ENCODE measurements at places on chromosomes 16 and 17.

GRCh38 chr16:89108416-89108815 is 14.8 kb downstream of the ACSF3 start:
- DNase-seq = no peak

DNA sequence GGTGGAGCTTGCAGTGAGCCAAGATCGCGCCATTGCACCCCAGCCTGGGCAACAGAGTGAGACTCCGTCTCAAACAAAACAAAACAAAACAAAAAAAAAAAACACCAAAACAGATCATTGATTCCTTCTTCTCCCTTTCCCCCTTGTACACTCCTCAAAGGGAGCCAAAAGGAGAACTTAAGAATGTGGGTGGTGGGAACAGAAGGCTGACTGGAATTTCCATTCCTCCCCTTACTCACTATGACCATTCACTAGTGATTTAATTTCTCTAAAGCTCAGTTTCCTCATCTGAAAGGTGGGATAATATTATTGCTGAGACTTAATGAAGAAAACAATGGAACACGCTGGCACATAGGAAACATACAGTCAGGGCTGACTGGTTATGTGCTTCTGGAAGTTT is 17.1 kb upstream of the HNF1B start:
- DNase-seq = no peak

DNA sequence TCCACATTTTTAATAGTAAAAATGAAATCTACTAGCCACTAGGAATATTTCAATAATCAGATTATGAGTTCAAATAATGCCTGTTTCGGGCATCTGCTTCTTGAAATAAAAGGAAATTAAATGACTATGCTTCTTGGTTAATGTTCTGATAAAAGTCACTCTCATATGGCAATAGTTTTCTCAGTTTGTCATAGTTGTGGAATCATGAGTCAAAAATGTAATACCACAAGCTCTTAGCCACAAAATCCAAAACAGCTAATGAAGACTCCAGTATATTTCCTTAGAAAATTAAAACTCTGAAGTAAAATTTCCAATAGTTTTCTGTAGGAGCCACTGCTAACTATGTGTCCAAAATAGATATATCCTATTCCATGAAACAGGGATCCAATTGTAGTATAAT is 676.3 kb upstream of the CDH8 start:
- no peak for DNase-seq

- DNase-seq = no peak
These were observed 43.7 kb downstream of the GOSR1 start for GRCh38 chr17:30520882-30521281.

- no peak for DNase-seq
These were observed 702 bp downstream of the PHF23 start for GRCh38 chr17:7238420-7239090.

DNA sequence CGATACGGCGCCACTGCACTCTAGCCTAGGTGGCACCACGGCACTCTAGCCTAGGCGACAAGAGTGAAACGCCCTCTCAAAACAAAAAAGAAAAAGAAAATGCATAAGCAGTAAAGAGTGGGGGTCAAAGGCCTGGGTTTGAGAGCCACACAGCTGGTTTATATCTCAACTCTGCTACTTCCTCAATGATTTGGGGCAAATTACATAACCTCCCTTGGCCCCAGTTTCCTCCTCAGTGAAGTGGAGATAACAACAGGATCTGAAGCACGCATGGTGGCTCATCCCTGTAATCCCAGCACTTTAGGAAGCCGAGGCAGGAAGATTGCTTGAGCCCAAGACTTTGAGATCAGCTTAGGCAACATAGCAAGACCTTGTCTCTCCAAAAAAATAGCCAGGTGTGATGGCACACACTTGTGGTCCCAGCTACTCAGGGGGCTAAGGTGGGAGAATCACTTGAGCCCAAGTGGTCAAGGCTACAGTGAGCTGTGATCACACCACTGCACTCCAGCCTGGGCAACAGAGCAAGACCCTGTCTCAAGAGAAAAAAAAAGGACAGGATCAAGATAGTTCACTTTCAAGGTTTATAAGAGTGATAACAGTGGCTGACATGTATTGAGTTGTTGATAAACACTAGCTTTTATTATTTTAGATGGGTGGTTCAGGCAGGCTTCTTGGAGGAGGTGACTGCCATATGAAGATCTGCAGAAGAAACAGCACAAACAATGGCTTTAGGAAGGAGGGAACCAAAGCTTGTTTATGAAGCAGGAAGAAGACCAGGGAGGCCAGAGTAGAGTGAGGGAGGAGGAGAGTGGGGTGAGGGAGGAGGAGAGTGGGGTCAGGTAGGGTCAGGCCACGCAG is 8.5 kb upstream of the COG1 start:
- DNase-seq = no peak

DNA sequence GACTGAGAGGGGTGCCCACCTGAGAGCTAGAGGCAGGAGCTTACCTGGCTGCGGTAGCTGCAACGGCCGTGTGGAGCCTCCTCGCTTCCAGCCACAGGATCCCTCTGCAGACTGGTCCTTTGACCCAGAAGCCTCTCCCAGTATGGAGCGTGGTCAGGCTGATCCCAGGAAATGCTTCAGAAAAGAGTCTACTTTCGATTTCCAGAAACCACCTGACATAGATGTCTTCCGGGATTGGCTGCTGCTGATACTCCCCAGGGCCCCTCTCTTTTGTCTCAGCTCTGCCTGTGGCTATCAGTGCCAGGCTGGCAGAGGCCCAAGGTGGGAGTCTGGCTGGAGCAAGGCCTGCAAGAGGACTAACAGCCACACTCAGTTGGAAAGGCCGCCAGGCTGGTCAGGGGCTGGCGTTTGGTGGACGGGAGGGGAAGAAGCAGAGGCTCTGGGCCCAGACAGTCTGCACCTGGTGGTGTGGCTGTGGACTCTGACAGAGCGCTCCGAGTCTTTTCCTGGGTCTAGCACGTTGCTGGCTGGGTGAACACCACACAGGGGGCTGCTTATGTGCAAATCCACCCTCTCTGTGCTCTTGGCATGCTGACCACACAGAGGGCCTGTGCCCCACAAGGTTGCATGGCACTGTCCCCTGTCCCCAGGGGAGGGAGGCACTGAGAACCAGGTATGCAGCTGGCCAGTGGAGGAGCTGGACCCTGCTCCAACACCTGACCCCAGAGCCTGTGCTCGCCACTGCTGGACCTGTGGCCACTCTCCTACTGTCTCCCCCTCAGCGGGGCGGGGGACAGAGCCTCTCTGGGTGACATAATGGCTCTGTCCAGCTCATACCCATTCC is at the start of gene LGALS3BP:
Gene LGALS3BP, minus strand, starts transcription at position 144 of the 844 bp plus-strand sequence. CDS start 2,732 bp downstream, outside the sequence.
- DNase-seq = no peak

DNA sequence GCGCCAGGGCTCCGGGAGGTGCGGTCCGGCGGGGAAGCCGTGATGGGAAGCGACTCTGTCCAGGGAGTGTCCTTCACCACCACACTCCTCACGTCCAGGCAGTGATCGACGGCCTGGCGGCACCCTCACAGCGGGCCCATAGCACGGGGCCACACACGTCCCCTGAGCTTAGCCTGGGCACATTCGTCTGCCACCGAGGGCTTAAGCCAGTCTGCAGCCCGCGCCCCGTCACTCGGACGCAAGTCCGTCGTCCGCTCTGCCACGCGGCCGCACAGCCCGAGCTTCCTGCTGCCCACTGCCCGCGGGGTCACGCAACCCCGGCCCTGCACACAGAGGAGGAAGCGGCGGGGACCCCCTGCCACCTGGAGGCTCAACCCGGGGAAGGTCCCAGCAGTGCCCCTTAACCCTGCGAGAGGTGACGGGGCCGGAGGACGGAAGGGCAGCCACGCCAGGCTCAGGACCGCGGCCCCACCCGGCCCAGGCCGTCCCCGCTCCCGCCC is 3.0 kb upstream of the TBX2 start:
- DNase-seq = no peak

DNA sequence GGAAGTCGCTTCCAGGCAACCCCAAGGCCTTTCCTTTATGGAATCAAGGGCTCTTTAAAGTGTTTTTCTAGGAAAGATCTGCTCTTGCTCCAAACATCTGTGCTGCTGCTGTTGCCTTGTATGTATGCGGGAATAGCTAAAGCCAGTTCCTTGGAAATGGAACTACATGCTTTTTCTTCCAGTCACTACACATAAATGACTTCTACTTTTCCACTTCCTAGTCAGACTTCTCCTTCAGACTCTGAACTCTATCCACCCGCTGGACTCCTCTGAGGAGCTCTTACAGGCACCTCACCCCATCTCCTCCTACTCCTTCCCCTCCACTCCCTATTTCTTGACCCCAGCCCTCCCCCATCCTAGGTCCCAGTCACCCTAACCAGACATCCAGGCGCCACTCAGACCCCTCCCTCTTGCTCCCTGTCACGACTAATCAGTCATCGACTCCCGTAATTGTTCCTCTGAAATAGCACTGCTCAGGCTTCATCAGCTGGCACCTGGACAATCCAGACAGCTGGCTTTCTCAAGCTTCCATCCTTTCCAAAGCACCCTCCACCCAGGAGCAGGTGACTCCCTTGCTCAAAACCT is 15.0 kb upstream of the PEMT start:
- no peak for DNase-seq

GRCh38 chr16:73052576-73052975 is 4.6 kb upstream of the ZFHX3 start:
- no peak for DNase-seq

- DNase-seq = no peak
These were observed 1.7 kb upstream of the AARS1 start for GRCh38 chr16:70290949-70291519.

- no peak for DNase-seq
These were observed 12.5 kb downstream of the ERN2 start for GRCh38 chr16:23700509-23700908.

DNA sequence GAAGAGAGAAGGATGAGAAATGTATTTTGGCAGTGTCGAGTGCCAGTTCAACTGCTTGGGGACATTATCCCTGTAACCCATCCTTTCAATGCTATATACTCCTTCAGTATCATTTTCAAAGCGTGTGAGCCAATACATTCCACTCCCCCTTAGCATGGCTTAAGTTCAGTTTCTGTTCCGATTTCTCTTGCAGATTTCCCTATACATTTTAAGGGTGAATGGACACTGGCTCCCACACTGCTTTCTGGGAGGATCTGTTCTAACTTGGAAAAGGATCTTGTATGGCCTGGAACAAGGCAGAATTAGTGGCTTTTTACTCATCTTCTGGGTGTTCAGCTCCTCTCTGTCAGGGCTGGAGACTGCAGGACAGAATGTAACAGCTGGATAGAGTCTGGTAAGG is 333.8 kb downstream of the HAPSTR1 start:
- no peak for DNase-seq

DNA sequence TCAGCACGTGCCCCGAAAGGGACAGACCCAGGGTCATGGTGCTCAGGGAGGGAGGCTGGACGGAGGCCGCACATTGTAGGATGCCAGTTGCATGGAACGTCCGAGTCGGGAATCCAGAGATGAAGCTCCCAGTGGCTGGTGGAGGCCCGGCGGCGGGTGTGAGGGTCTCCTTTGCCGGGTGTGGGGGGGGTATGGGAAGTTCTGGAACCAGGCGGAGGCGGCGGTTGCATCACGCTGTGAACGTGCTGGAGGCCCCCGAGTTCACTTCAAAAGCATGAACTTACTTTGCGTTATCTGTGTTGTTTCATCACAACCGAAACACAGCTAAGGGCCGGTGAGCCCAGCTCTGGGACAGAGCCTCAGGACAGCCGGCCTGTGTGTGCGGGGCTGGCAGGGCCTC is 73.4 kb upstream of the GNG13 start:
- no peak for DNase-seq

DNA sequence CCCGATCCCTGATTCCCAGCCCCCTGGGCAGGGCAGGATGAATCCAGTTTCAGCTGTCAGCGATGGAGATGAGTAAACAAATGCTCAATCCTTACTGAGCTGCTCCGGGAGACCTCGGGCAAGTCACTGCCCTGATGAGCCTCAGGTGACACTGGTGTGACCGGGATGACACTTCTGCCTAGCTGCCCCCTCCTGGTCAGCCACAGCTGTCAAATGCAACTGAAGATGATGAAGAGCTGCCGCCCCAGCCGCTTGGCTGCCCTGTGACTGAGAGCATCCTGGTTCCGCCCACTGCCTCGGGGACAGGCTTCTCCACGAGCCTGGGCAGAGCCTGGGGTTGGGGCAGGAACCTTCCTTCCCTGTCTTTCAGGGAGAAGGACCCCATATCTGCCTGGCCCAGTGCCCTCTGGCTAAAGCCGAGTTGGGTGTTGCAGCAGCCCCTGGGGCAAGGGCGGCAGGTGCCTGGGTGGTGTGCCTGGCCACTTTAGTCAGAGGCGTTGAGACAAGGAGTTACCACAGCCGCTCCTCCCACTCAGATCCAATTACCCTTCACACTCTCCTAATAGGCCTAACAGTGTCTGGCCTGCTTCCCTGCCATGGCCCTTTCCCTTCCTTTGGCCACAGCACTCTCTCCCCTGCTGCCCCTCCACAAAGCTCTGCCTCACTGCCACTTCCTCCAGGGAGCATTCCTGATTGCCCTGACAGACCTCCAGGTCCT is 5.5 kb downstream of the CCL17 start:
- no peak for DNase-seq

- DNase-seq = no peak
These were observed 1469.5 kb upstream of the GOT2 start for GRCh38 chr16:60203525-60204124.

GRCh38 chr16:48444574-48444973 is 59.4 kb upstream of the SIAH1 start:
- no peak for DNase-seq

GRCh38 chr16:54576785-54577184 is 290.2 kb upstream of the IRX3 start:
- DNase-seq = no peak

DNA sequence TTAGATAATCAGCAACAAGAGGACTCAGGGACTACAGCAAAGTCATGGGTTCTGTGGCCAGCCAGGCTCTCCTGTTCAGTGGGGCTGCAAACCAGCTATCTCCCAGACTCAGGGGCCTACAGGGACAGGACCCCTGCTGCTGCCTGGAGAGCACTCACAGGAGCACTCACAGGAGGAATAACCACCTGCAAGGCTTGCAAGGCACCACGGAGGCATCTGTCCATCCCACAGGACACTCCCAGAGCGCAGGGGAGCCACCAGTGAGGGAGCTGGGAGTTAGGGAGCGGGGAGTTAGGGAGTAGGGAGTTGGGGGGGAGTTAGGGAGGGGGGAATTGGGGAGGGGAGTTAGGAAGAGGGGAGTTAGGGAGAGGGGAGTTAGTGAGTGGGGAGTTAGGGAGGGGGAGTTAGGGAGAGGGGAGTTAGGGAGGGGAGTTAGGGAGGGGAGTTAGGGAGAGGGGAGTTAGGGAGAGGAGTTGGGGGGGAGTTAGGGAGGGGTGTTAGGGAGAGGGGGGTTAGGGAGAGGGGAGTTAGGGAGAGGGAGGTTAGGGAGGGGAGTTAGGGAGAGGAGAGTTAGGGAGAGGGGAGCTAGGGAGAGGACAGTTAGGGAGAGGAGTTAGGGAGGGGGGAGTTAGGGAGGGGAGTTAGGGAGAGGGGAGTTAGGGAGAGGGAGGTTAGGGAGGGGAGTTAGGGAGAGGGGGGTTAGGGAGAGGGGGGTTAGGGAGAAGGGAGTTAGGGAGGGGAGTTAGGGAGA is 5.7 kb downstream of the CANT1 start:
- DNase-seq = no peak

GRCh38 chr16:29738514-29738913 is 7.3 kb downstream of the C16orf54 start:
- DNase-seq = peak; percentile 58

GRCh38 chr17:43578699-43579565 is 32.8 kb upstream of the ETV4 start:
- DNase-seq = peak; percentile 66
